ENCODE measurements at places on chromosomes 1 and 21.

DNA sequence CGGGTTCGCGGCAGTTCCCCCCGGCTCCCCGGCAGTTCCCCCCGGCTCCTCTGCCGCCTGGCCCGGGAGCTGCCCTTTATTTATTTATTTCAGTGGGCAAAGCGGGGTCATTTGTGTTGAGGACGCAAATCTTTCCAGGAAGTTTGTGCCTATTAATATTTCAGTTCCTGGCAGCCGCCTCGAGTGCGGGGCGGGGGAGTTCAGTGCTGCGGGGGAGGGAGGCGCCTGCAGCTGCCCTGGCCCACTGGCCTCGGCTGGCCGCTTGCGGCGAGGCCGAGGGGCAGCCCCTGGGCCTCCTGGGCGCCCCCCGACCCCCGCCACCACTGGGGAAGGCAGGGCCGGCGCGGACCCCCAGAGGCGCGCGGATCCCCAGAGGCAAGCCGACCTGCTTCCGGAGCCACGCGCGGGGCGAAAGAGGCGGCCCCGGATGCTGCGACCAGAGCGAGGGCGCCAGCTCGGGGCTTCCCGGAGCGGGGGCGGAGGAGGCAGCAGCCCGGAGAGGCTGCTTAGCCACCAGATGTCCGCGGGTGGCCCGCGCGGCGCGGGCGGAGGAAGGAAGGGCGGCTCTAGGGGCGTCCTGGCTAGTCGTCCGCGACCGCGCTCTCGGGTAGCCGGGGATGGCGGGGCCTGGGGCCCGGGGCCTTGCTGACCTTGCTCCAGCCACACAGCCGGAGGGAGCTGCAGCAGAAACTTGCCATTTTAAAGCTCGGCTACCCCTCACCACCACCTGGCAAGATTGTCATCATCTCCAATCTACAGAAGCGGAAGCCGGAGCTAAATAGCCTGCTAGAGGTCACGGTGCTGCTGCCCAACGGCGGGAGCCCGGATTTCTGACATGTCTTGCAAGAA is 48.0 kb downstream of the H3-3A start:
- no peak for DNase-seq

GRCh38 chr1:66500301-66500700 is 33.7 kb upstream of the SGIP1 start:
- DNase-seq = no peak

- DNase-seq = no peak
These were observed 12.7 kb downstream of the DHX9 start for GRCh38 chr1:182851825-182852224.

DNA sequence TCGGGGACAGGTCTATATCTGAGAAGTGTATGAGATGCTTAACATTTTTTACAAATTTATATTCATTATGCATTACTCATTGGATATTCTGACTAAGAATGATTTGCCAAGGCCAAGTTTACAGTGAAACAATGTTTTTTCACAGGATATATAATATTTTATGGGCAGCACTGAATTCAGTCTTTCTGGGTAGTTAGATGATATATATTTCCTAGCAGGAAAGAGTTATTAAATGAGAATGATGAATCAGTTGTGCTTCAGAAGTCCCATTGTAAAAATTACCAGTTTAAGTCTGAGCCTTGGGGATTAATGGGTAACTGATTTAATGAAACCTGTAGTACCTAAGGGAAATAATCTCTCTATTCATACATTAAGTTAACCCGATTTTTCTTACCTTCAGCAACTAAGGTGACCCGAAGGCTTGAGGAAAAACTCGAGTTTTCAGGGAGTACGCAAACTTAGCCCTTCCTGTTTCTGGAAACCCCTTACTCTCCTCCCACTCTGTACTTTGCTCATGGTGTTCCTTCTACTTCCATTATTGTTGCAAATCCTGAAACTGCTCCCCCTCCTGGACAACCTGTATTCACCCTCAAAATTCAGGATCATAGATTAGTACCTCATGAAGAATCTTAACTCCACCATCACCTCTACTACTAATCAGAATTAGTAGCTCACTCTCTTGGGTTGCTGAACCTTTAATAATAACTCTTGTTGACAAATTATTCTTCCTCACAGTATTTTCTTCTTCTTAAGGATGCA is 135.1 kb downstream of the AK5 start:
- no peak for DNase-seq

DNA sequence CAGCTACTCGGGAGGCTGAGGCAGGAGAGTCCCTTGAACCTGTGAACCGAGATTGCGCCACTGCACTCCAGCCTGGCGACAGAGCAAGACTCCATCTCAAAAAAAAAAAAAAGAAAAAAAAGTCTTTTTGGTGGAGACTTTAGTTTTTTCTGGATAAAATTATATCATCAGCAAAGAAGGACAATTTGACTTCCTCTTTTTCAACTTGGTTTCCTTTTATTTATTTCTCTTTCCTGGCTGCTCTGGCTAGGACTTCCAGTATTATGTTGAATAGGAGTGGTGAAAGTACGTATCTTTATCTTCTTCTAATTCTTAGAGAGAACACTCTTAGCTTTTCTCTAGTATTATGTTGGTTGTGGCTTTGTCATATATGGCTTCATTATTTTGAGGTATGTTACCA is 130.8 kb downstream of the PCBP3 start:
- DNase-seq = no peak

DNA sequence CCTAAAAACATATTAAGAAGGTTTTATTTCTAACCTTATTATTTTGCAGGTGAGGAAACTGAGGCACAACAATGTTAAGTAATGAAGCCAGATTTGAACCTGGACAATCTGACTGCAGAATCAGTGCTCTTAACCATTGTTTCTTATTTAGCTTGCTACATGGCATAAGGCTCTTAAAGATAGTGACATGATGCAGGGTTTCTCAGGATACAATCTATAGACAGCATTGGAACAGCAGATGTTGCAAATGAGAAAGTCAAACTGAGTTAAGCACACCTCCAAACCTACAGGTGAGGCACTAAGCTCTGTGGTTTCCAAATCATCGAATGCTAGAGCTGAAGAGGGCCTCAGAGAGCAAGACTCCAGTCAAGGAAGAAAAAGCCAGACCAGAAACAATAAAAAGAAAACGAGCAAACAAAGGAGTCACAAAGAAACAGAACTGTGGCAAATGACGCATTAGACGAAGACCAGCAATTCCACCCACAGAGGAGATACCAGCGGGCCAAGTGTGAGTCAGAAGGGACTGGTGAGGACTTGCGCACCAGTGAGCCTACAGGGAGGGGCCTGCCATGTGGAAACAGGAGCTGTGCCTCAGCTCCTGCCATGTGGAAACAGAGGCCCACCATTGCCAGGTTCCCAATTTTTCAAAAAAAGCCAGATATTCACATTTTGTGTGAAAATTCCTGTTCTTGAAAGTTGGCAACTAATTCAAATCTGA is 14.4 kb downstream of the CD58 start:
- DNase-seq = no peak

DNA sequence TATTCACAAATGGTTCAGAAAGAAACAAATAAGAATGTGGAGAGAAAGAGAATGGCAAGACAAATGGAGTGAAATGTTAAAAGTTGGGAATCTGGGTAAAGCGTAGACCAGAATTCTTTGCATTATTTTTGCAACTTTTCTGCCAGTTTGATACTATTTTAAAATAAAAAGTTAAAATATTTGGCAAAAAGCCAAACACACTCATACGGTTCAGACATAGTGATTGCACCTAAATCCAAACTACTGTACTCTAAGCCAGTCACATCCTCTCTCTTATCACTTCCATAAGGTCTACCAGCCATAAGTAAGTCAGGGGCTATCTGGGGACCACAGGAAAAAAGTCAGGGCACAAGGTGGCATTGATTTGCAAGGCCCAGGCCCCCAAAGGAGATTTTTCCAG is 14.4 kb downstream of the STUM start:
- DNase-seq = no peak

DNA sequence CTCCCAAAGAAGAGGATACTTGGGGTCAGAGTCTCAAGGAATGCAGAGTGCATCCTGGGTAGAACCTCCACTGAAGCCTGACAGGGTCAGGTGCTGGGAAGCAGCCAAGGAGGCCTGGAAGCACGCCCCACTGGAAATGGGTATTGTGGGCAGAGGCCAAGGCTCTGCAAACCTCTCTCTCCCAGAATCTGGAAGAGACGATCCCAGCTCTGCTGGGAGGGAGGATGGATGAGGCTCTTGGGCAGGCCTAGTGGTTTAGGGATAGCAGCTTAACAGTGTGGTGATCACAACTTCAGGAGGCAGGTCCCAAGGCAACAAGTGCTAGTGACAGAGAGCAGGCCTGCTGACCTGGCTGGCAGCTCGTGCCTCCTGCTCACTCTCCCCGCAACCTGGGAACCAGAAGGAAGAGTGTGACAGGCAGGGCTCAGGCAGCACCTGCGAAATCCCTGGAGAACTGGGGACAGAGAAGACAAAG is 641.0 kb downstream of the PLPP3 start:
- no peak for DNase-seq

DNA sequence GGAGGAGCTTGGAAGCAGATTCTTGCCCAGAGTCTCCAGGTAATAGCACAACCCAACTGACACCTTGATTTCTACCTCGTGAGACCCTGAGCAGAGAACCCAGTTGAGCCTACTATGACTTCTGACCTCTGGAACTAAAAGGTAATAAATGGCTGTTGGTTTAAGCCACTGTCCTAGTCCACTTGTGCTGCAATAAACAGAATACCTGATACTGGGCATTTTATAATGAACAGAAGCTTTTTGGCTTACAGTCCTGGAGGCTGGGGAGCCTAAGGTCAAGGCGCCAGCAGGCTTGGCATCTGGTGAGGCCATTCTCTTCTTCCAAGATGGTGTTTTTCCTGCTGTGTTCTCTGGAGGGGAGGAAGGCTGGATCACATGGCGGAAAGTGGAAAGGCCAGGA is 39.9 kb upstream of the TP53BP2 start:
- DNase-seq = no peak

GRCh38 chr21:33128538-33128937 is 58.6 kb downstream of the OLIG1 start:
- DNase-seq = no peak

- no peak for DNase-seq
These were observed at the start of gene TNFRSF14 for GRCh38 chr1:2556277-2556677. Gene TNFRSF14 (plus strand): TSS chr1:2556371. CDS start chr1:2556665, 294 bp downstream.

DNA sequence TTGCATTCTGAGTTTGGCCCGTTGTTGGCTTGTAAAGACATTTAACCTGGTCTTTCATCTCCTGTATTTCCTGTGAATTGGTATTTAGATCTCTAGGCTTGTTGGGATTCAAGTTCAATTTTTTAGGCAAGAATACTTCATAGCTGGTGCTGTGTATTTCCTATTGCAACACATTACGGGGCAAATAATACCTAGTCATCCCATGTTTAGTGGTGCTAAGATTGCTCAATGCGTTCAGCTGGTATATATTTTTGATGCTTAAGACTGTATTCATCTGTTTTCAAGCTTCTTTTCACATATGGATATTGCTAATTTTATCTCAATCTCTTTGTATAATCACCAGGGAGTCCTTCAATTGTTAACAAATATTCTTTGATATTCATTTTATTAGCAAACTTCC is 87.5 kb upstream of the ZBTB18 start:
- no peak for DNase-seq

GRCh38 chr1:72954943-72955342 is 672.6 kb upstream of the NEGR1 start:
- no peak for DNase-seq

DNA sequence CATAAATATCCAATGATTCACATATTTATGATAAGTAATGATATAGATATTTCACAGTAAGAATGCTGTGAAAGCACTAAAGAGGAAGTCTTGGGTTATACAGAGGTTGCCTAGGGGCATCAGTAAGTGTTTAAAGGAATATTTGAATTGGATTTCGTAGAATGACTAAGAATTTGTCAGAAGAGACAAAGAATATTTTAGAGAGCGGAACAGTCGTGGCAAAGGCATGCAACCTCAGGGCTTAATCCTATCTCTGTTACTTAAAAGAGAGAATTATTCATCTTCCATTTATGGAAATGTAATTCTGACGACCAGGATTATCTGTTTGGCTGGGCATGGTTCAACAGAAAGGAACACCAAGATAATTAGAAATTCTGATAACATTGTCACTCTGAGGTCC is 171.9 kb upstream of the NR5A2 start:
- DNase-seq = peak; percentile 73

GRCh38 chr1:26234644-26235370 is 807 bp downstream of the CEP85 start:
- DNase-seq = peak; percentile 7

GRCh38 chr1:153734396-153735089 is 6.7 kb downstream of the INTS3 start:
- no peak for DNase-seq

DNA sequence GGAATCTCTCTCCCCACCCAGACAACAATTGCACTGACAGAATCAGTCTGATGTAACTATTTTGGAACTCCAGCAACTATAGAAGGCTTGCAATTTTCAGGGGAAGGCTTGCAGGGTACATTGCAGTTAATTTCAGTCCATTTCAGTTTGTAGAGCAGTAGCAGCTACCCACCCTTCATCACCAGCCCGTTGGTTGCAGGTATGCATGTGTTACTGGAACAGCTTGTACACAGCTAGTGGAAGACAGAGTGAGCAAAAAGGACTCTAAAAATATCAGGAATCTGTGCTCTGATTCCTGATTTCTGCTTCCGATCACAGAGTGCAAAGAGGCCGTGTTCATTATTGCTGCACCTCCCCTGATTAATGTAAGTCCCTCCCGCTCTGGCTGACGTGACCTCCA is 449.0 kb downstream of the NPHP4 start:
- DNase-seq = no peak

- no peak for DNase-seq
These were observed 425.8 kb downstream of the DSCAM start for GRCh38 chr21:40421121-40421520.

Data from COLO829 (cell line).